ENCODE measurements at places on chromosomes 7 and 10.
A peak's percentile ranks its signal among the peaks of the same experiment; 100 is the strongest.

- no peak for DNase-seq
Measured at GRCh38 chr7:138470391-138471157, 10.5 kb downstream of the TRIM24 start.

- DNase-seq, result no peak
Measured at GRCh38 chr7:20030915-20031362, 186.2 kb downstream of the MACC1 start.

DNA sequence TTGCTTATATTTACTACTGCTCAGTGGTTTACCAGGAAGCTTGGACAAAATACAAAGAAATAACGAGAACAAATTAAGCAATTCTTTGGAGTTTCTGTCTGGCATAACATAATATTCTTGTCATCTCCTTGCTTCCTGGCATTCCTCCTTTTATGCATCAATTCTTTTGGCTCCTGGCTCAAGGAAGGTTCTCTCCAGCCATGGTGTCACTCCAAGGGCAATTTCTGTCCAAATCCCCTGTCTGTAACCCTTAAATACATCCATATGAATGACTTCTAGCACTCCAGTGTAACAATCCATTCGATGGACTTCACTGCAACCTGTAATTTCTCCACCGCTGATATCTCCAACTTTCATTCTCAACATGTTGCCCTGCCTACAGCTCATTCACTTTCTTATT, 617.7 kb upstream of the ANKRD30A start:
- DNase-seq, result no peak

DNA sequence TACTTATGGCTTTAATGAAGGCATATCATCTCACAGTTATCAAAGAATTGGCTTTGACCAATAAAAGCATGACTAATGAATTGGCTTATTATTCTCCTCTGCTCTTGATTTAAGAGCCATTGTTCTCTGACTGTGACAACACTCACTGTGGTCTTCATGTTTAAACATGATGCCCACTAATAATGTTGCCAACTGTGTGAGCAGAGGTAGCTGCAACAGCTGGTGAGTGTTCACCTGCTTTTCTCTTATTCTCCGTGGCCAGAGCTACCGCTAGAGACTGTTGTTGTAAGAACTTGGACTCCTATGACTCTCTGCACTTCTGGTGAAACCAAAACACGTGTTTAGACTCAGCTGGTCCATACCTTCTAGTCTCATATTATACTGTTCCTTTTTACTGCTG, 335.9 kb downstream of the XPNPEP1 start:
- DNase-seq, result no peak

- DNase-seq, result no peak
Measured at GRCh38 chr7:55485501-55486191, 86.7 kb downstream of the VOPP1 start.

GRCh38 chr10:75565286-75566251, 134.1 kb downstream of the LRMDA start:
- DNase-seq, result no peak

DNA sequence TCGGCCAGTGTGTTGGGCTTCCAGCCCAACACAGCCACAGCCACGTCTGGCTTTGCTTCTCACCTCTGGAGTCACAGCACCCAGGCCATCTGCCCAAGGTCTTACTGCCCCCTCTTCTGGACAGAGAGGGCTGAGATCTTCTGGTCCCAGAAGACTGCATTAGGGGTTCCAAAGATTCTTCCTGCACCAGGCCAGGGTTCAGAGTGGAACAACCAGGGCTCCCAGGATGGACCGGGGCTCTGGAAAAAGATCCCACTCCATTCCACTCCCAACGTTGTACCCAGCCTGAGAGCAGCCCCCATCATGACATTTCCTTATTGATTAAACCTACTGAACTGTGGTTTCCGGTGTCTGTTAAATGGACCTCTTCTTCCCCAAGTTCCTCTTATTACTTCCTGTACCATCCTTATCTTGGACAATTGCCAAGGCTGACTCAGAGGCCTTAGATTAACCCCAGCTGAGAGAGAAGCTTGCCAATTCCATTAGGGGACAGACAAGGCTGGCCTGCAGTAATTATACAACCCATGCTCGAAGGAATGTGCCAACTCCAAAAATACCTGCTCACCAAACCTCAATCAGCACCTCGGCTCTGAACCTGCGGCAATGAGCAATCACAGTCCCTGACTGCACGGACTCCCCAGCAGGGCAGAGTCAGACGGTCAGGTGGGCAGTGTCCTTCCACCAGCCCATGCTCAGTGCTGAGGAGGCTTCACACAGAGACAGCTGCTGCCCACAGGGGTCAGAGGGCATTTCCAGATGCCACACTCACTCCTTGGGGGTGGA, 47.9 kb upstream of the NPFFR1 start:
- DNase-seq, result peak; percentile 17

- no peak for DNase-seq
Measured at GRCh38 chr10:5480162-5480941, 19.0 kb downstream of the CALML5 start.

DNA sequence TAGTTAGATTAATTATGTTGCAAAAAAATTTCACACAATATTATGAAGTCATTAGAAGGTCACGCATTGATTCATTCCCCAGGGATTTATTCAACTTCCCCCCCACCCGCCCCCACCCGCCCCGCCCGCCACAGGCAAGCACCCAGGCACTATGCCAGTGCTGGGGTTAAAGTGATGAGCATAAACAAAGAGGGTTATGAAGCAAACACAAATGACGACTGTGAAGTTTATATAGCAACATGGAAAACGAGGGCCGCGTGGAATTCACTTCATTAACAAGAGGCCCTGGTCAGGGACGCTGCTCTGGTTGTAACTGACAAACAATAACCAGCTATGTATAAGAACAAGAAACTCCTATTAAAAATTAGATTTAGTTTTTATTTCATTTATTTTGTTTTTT, 656.5 kb upstream of the COBL start:
- DNase-seq, result no peak

DNA sequence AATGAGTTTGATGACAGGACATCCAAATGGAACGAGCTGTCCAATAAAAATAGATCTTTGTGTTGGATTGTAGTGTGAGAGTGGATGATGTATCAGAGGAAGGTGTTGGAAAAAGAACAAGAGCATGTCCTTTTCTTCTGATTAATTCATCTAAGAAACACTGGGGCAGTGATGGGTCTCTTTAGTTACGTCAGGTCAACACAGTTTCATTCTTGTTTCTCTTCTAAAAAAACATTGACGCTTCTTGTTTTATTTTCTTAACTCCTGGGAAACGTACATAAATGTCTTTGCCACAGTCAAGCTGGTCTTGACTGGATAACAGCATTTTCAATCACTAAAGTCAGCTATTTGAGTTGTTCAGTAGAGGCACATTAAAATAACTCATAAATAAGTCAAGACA, 67.0 kb downstream of the PPP1R9A start:
- DNase-seq, result no peak

DNA sequence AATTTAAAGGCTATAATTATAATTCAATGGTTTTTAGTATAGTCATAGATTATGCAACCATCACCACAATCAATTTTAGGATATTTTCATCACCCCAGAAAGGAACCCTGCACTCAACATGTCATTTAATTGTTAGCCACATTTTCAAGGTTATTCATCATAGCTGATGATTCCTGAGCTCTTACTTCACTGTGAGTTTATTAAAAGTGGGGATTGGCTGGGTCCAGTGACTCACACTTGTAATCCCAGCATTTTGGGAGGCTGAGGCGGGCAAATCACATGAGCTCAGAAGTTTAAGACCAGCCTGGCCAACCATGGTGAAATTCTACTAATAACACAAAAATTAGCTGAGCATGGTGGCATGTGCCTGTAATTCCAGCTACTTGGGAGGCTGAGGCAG, 787 bp downstream of the CCL26 start:
- DNase-seq, result no peak

DNA sequence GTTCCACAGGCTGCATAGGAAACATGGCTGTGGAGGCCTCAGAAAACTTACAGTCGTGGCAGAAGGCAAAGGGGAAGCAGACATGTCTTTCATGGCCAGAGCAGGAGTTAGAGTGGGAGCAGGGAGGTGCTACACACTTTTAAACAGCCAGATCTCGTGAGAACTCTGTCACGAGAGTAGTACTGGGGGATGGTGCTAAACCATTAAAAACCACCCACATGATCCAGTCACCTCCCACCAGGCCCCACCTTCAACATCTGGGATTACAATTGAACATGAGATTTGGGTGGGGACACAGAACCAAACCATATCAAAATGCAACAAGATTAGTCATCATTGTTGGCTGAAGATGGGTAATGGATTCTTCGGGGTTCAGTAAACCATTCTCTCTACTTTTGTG, 65.4 kb upstream of the PDCD4 start:
- DNase-seq, result no peak

DNA sequence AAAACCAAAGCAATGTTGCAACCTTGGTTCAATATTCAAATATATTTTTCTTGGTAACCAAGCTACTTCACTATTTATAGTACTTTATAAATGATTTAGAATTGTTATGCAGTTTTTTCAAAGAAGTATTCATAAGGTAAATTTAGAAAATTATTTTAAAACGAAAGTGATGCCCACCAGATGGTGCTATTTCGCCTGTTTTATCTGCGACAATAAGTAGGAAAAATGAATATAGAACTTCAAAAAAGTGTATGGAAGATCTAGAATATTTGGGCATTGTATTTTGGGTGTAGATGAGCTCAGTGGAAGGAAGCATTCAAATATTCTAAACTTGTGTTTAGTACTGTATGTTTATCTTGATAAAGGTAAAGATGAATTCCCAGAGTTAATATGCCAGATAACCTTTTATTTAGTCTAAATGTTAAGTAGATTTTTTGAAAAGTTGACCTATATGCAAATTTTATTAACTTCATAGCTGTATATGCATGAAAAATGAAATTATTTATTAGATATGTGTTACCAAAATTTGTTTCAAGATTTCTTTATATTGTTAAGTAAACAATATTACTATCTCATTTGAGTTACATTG, 93.2 kb downstream of the ADK start:
- DNase-seq, result peak; percentile 42

- DNase-seq, result no peak
Measured at GRCh38 chr7:136230210-136230609, 253.1 kb upstream of the MTPN start.

GRCh38 chr7:18210377-18210776, 182.7 kb upstream of the PRPS1L1 start:
- DNase-seq, result no peak

DNA sequence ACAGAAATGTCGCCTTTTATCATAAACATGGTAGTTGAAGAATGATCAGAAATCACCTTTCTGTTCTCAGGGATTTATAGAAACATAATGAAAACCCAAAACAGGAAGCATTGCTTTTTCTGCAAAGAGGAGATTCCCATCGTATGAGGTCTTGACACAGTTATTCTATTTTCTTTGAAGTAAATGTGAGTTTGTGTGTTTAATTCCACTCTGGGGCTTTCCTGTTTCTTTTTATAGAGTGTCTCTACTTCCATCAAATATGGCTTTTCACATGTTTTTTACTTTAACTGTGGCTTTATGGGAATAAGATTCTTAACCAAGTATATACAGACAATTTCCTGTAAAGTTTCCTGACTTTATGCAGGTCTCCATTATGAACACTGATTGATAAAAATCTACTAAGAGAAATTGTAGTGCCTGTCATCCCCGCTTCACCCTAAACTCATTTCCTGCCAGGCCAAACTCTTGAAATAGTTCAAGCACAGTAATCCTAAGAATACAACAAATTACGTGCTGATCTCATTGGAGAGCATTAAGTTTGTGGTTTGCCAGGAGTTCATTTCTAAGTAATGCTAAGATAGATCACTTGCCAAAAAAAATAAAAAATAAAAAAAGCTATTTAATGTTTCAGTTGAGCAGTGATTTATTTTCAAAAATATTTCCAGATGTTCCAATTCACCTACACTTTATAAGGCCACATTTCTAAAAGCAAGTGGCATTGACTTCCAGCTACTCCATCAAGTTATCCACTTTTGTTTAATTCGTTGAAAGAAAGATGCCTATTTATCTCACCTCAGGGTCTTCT, 52.2 kb upstream of the SEC61G start:
- no peak for DNase-seq

- DNase-seq, result no peak
Measured at GRCh38 chr7:13279854-13280435, 592.5 kb downstream of the ARL4A start.

DNA sequence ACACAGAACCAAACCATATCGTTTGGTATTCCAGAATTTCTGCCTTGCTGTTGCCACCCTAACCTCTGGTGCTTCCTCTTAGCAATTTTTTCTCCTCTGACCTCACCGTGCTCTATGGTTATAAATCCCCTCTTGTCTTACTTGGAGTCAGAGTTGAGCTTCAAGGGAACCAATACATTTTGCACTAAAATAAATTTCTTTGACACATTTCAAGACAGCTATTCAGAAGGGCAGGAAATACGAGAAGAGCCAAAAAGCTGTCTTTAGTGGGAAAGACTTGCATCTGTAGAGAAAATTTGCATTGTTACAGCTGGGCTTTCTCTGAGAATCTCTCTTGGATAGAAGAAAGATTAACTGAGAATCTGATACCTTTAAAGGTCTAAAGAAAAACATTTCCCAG, 14.5 kb upstream of the AKR1C2 start:
- DNase-seq, result no peak

DNA sequence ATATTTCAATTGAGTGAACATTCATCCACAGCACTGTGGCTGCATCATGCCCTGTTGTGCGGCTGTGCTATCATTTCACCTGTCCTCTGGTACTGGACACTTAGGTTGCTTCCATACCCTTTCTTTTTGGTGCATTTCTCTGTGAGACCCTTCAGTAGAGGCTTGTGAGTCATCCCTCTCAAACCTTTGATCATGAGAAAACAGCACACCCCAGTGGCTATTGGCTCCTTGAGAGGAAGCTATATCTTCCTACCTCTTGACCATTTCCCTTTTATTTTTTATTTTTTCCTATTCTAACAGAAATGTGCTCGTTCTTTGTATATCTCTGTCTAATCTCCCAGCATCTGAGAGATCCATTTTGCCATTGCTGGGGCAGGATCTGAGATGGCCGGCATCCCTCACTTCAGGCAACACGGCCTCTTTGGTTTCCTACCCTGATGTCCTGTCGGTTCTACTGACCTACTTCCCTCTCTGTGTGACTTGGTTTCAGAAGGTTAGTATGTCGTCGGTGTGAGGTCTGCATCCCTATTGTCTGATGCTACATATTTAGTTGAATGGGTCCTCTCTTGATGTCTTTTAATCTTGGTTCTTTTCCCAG, 23.8 kb upstream of the PIK3AP1 start:
- DNase-seq, result no peak

- DNase-seq, result no peak
Measured at GRCh38 chr7:84251277-84251781, 56.7 kb upstream of the SEMA3A start.

GRCh38 chr10:122154545-122155366, 116.3 kb upstream of the BTBD16 start:
- no peak for DNase-seq

All from activated CD4-positive, alpha-beta T cell treated with anti-CD3 and anti-CD28 coated beads, Interleukin-2, amount 10 ng/mL, durations not matched to agents 7 days and 5 days (primary cell).